ENCODE measurements at places on chromosomes 4 and X.
A peak's percentile ranks its signal among the peaks of the same experiment; 100 is the strongest.

DNA sequence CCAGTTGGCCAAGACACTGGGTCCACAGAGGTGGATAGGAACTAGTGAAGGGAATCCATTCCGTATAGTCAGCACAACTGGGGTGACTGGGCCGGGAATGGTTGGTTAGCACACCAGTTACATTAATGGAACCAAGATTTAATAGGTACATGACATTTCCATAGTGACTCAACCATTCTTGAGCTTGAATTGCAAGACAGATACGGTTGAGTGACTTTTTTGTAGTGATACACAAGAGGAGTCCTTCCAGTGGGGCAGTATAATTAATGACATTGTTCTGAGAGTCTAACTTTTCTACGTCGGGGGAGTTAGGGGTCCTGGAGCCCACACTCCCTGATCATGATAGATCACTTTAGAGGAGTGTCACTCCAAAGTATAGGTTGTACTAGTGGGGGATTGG lies 211.6 kb upstream of the CXCL13 start:
- DNase-seq: no peak

DNA sequence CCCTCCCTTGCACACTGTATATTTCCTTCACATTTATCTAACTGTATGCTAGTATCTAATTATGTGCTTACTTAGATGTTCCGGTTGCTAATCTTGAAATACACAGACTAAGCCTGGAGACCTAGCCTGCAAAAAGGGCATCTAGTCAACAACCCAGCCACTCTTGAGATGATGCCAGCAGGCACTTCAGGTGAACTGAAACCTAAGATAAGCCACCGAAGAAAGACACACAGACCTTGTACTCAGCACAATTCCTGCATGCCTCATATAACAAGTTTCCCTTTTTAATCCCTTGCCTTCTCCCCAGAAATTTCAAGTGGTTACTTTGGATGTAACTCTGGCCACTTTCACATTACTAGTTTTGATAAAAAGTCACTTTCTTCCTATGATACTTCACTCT lies 2506.6 kb downstream of the ARAP2 start:
- no peak for DNase-seq

DNA sequence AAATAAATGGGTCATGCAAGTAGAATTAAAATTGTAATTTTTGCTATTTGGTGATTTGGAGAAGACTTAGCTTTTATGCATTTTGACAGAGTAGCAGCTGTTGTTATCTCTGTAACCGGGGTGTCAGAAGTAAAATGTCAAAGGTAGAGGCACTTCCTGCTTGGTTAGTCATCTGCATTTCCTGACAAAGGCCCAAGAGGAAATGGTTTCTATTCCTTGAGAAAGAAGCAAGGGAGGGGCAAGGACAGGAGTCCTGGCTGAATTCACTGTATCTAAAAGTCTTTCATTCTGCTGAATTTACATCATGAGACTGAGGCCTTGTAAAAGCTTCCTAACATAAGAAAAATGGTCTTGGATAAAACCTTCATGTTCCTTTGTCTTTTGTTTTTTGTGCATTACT lies 550.9 kb upstream of the BOD1L1 start:
- DNase-seq: peak; percentile 4

DNA sequence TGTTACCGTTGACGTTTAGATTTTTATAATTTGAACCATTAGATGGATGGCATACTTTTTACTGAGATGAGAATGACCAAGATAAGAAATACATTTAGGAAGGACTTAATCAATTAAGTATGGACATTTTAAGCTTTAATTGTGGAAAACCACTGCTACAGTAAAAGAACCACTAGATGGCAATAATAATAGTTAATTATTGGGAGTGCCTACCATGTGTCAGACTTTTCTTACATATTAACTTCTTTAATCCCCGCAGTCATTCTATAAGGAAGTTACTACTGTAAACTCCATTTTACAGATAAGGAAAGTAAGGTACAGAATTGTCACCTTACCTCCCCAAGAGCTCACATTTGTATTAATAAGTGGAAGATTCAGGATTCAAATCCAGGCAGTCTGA lies 48.5 kb upstream of the MYOZ2 start:
- no peak for DNase-seq

GRCh38 chr4:16202598-16202997 lies 23.7 kb downstream of the TAPT1 start:
- no peak for DNase-seq

GRCh38 chr4:139866276-139866962 lies 200.8 kb downstream of the MGST2 start:
- no peak for DNase-seq

GRCh38 chr4:148004228-148004857 lies 272.5 kb downstream of the ARHGAP10 start:
- DNase-seq: no peak

GRCh38 chrX:108257556-108257955 lies 166.0 kb downstream of the ATG4A start:
- no peak for DNase-seq

GRCh38 chr4:147786031-147786430 lies 54.1 kb downstream of the ARHGAP10 start:
- no peak for DNase-seq

GRCh38 chrX:152942077-152942442 lies 44.2 kb downstream of the ZNF185 start:
- peak; percentile 18 for DNase-seq

GRCh38 chrX:11264925-11265324 lies 28.3 kb upstream of the AMELX start:
- DNase-seq: no peak

GRCh38 chr4:99705891-99706290 lies 48.3 kb upstream of the C4orf54 start:
- no peak for DNase-seq

- no peak for DNase-seq
Measured at GRCh38 chrX:14476205-14476604, 53.1 kb upstream of the GLRA2 start.

DNA sequence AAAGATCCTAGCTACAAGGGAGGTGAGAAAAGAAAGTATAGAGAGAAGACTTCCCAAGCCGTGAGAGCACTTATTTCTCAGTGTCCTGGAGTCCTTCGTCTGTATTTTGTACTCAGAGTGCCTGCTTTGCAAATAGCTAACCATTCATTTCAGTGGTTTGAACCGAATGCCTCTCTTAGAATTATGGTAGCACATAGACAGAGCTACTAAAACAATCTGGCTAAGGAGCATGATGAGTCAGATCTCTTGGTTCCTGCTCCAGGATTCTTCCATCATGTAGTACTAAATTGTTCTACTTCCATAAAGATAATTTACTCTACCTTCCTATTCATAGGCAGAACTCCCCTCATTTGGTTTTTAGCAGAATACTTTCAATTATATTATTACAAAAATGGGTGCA lies 946.6 kb downstream of the STIM2 start:
- no peak for DNase-seq

DNA sequence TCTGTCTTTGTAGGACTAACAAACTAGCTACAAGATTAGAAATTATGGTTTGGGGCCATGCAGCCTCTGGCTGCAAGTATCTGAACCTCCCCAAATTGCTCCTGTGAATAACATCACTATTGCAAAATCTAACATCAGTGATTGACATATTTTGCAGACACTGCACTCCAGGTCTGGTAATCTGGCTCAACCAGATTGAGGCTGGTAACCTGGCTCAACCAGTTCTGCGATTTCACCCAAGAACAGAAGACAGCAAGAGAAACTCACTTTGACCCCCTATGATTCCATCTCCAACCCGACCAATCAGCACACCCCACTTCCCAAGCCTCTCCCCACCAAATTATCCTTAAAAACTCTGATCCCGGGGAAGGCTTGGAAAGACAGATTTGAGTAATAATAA lies 20.9 kb downstream of the SPIN3 start:
- DNase-seq: no peak

DNA sequence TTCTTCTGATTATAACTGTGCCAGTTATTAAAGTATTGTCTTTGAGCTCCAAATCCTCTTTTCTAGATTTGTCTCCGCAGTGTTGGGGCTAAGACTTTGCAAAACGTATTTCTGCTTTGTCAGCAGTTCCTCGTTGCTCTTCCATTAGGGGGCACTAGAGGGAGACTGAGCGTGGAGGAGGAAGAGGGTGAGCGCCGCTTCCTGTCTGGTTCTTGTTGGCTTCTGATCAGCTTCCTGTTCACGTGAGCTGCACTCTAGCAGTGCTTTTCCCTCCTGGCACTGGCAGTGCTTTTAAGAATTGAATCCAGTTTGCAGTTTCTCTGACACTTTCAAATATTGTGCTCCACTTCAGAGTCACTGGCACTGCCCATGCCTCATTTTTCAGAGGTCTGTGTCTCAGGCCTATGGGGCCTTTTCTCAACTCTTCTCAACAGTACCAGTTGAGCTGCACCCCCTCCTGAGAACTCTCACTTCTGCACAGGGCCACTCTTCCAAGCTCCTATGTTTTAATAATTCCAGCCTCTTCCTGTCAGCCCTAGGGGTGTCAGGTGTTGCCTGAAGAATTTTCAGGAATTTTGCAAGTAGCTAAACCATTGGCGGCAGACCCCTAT lies 54.4 kb upstream of the LCORL start:
- peak; percentile 66 for DNase-seq

DNA sequence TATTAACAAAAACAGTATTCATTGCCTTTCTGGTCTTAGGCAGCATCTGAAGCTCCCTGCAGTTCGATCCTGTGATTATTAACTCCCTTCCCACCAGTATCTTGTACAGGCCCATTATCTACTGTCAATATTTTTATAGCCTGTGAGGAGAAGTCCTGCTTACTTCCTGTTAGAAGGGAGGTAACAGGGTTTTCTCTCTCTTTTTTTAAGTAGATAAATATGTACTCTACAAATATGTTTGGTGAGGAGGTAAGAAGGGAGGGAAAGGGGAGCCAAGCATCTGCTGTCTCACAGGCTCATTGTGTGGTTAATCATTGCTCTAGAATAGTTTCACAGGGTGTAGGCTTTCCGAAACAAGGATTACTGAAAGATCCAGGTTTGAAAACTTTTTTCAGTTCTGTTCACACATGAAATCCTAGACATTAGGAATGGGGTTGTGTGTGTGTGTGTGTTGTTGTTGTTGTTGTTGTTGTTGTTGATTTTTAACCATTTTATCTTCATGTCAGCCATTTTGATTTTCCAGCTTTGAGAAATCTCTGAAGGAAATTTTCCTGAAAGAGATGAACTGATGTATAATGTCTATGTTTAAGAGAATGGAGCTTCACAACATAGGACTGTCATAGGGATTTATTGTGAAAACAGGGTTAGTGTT lies 14.2 kb downstream of the ATOH1 start:
- no peak for DNase-seq

- no peak for DNase-seq
Measured at GRCh38 chr4:137530176-137530575, 2.1 kb downstream of the PCDH18 start.

DNA sequence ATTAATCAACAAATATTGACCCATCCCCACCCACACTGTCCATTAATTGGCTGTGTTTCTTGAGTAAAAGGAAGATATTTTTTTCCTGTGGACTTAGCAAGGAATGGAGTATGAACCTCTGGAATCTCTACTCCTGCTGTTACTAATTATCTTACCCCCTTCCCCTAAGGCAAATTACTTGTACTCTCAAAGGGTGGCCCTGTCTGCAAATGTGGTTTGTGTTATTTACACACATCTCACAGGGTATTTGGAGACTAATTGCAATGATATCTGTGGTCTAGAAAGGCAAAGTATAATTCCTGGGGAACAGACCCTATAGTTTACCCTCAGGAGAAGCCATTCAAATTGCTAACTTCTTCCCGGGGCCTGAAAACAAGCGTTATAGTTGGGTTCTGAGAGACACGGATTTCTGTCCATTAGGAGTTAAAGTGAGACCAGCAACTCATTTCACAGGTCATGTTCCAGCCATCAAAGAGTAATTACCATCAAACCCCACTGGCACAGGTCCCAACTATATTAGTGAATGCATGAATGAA lies 133.0 kb upstream of the RASGEF1B start:
- no peak for DNase-seq

DNA sequence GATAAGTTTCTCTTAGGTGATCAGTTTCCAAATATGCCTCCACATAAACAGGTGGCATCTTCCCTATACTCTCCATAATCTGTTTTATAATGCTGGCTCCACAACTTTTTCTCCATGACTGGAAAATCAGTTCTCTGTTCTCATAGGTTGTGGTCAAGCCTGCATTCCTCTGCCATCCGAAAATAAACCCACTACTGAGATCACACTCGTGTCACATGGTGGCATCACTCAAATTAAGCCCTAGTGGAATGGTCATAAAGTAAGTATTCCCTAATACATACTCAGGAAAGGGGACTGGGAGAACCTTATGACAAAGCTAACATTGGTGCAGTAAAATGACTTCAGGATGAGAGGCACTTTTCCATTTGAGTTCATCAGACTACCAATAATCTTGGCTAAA lies 37.6 kb downstream of the MAGED4B start:
- DNase-seq: no peak

DNA sequence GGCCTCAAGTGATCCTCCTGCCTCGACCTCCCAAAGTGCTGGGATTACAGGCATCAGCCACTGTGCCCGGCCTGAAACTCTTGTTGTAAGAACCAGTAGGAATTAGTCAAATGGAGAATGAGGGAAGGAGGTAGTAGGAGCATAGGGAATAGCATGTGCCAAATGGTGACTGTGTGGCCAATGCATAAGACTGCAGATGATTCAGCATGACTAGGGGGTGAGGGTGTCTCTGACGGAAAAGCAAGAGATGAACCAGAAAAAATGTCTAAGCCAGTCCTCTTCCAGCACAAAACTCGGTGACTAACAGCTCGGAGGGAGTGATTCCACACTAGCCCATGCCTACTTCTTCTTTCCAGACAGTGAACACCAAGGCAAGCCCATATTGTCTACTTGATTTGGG lies 58.2 kb upstream of the DUSP21 start:
- DNase-seq: no peak

GRCh38 chr4:39712819-39713607 lies 15.1 kb downstream of the UBE2K start:
- no peak for DNase-seq

- no peak for DNase-seq
Measured at GRCh38 chr4:123622572-123622971, 226.0 kb downstream of the SPRY1 start.

- no peak for DNase-seq
Measured at GRCh38 chrX:25131055-25131454, 115.3 kb upstream of the ARX start.

DNA sequence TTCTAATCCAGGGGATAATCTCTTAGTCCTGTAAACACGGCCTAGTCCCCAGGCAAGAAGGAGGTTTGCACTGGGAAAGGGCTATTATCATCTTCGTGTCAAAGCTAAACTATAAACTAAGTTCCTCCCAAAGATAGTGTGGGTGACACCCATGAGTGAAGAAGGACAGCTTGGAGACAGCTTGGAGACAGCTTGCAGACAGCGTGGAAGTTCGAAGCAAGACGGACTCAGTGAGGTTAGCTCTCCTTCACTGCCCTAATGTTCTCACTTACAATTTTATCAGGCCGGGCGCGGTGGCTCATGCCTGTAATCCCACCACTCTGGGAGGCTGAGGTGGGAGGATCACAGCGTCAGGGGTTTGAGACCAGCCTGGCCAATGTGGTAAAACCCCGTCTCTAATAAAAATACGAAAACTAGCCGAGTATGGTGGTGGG lies 19.2 kb upstream of the PLCXD1 start:
- DNase-seq: no peak
